ENCODE measurements at places on chromosomes 1 and 21.

DNA sequence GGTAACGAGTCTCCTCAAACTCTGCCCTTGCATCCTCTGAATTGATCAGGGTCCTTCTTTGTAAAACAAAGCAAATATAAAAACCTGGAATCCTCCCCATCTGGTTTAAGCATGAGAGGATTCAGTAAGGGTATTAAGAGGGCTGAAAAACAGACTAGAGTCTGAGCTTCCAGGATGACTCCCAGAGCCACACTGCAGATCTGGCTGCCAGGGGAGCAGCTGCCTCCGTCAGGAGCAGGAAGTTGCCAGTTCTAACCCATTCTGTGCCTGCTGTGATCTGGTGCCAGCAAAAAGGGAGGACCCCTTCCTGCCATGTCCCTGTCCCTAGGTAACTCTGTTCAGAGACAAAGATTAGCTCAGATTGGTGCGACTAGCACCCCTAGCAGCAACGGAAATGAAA, 27.5 kb downstream of the SERTAD4 start:
- DNase-seq = no peak

- DNase-seq = no peak
These were observed 121.1 kb upstream of the RAVER2 start for GRCh38 chr1:64623750-64624191.

DNA sequence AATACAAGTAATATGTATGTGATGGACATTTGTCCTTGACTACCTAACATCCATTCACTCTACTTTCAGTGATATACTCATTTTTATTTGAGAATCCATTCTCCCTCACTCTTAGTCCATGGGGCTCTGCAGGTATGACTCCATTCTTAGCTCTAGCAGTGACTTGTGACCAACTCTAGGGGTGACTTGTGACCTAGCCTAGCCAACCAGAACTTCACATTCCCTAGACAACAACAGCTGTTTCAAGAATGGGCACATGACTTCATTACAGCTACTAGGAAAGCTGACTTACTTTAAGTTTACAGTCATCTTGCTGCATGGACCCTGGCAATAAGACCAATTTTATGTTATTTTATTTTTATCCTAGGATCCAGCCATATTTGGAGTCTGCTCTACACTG, 23.6 kb upstream of the DDX59 start:
- DNase-seq = no peak

DNA sequence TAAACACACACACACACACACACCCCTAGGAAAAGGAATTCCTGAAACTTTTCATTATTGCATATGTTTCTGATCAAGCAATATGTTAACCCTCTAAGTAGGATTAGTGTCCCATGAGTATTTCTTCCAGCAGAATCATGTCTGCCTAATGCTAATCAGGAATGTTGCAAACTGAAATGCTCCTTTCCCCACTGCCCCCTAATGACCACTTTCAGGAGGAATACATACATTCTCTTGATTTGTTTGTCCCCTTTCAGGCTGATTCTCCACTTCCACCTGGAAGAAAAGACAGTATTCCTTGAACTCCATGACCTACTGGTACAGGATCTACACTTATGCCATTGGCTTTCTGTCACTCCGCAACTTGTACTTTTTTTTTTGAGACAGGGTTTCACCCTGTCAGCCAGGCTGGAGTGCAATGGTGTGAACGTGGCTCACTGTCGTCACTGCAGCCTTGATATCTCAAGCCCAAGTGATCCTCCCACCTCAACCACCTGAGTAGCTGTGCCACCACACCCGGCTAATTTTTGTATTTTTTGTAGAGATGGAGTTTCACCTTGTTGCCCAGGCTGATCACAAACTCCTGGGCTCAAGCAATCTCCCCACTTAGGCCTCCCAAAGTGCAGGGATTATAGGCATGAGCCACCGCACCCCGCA, 56.7 kb downstream of the LRIG2 start:
- no peak for DNase-seq

DNA sequence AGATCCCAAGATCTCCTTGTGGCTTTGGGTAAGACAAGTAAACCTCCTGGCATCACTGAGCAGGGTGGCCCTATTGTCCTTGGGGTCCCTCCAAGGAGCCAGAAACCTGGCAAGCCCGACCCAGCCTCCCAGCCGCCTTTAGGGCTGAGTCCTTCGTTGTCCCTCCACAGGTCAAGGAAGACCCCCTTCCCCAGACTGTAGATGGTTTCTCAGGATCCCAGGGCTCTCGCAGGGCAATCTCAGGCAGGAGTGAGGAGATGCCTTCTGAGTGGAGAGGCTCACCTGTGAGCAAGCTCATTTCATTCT, 71.6 kb upstream of the CSF3R start:
- DNase-seq = no peak

DNA sequence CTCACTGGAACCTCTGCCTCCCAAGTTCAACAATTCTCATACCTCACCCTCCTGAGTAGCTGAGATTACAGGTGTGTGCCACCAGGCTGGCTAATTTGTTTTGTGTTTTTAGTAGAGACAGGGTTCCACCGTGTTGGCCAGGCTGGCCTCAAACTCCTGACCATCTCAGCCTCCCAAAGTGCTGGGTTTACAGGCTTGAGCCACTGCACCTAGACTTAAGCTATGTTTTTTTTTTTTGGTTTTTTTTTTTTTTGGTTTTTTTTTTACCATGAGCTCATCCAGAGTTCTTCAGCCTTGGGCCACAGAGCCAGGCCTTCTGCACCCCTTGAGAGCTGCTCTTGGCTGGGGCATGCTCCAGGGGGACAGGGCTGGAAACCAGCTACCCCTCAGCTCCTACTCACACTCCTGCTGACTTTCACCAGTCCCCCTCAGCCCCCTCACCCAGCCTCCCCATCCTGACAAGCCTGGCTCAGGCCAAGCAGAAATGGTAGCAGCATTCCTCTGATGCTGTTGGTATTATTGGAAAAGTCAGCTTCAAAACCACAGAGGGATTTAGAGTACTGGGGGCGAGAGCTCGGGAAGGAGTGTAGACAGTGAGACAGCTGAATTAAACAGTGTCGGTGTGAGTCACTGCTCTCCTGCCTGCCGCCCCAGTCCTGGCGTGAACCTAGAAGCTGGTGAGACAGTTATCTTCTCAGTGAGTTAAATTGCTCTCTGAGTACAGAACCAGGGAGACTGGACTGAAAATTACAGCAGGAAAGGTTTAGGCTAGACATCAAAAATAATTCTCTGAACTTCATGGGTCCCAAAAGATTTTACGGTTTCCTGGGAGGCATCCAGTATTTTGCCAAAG, 63.7 kb downstream of the NAV1 start:
- DNase-seq = peak; percentile 75

GRCh38 chr1:8472668-8473067, 154.8 kb downstream of the SLC45A1 start:
- DNase-seq = no peak

GRCh38 chr1:43373066-43373940, 5.5 kb upstream of the ELOVL1 start:
- peak; percentile 34 for DNase-seq

GRCh38 chr1:77824079-77824478, 44.6 kb downstream of the MIGA1 start:
- DNase-seq = no peak

DNA sequence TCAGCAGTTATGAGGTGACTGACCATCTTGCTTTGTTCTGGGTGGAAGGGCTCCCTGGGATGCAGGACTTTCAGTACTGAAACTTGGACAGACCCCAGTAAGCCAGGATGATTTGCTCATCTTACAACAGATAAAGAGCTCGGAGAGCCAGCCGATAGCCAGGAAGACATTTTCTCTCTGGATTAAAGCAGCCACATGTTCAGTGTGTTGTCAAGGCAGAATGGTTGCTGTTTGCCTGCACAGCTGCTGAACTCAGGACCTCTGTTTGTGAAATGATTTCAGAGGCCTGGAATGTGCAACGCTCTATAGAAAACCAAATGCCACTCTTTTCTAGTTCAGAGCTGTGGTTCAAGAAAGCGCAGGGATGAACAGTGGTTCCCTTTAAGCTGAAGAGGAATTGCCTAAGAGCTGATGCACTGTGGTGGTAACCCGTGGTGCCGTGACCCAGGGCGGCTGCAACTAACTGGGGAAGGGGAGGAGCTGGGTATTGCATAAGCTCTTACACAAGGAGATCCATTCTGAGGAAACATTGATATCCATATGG, 40.7 kb downstream of the CASQ2 start:
- peak; percentile 74 for DNase-seq

- no peak for DNase-seq
These were observed 3.1 kb downstream of the BACE2 start for GRCh38 chr21:41170859-41171609.

DNA sequence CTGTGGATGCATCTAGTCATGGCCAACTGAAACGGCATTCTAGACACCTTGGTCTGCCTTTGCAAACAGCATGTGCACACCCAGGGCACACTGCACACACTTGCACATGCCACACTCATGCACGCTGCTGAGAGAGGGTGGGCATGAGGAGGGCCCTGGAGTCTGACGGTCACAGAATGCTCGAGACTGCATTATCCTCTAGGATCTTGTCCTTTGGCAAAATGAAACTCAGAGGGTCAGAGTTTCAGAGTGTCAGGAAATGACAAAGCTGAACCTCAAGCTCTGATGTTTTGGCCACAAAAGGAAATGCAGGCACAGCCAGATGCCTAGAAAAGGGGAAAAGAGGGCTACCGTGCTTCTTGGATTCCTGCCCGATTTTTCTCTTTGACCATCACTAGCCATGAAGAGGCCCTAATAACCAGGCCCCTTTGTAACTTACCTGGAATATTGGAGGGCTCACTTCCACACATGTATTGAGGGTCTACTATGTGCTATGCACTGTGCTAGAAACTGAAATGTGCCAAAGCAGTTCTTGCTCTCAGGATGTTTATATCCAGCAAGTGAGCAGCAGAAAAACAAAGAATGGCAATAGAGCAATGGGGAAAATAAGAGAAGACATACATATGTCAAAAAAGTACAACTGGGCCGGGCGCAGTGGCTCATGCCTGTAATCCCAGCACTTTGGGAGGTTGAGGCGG, 65.4 kb downstream of the TOMM20 start:
- no peak for DNase-seq

GRCh38 chr1:241635556-241636152, 4.5 kb downstream of the CHML start:
- DNase-seq = no peak

GRCh38 chr21:33078907-33079582, 9.1 kb downstream of the OLIG1 start:
- no peak for DNase-seq

DNA sequence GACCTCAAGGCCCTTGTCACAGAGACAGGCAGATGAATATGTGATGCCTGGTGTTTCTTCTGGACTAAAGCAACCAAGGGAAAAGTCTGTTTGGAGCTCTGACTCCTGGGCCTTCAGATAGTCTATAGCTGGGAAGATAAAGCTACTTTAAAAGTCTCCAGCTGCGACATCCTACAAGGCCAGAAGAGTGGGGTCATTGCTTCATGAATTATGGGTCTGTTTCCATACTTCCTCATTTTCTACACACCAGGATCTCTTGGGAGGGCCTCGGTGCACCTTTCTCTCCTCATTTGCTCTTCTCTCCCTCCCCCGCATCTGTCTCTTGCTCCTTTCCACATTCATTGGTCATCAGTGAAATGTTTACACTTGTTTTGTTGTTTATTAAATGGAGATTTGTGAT, 44.8 kb downstream of the SYT2 start:
- DNase-seq = no peak

DNA sequence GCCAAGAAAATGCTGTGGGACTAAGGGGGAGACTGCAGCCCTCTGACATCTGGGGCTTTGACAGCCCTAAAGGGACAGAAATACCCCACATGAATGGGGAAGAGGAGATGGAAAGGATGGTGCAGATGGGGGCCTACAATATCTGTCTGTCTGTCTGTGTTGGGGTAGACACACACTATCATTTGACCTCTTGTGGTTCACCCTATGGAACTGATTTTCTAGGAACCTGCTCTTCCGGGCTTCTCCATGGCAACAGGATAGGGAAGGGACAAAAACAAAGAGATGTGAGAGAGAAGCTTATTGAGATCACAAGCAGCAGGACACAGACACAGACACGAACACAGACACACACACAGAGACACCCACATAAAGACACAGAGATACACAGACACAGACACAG, 17.1 kb downstream of the KIF21B start:
- DNase-seq = no peak

- no peak for DNase-seq
These were observed 22.7 kb downstream of the GLUL start for GRCh38 chr1:182368903-182369302.

- DNase-seq = no peak
These were observed 18.6 kb downstream of the CDC42BPA start for GRCh38 chr1:227299688-227300087.

DNA sequence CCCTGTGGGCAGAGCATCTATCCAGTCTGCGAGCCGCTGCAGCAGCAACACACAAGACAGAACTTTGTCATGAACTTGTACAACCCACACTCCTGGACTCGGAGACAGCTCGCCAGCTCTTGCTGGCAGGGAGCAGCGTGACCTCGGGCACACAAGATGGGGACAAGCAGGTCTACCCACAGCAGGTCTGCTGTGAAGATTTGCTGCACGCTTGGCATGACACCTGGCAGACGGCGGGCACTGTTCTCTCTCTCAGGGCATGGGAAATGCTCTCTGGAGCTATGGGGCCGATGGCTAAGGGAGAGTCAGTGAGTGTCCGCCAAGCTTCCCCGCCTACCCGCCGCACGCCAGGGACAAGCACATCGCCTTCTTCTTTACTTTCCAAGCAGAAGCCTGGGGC, 90.0 kb downstream of the STUM start:
- no peak for DNase-seq

GRCh38 chr1:5522531-5523145, 469.6 kb downstream of the NPHP4 start:
- no peak for DNase-seq

- DNase-seq = no peak
These were observed 303.2 kb upstream of the FAM78B start for GRCh38 chr1:166470014-166470413.

- no peak for DNase-seq
These were observed 12.5 kb downstream of the MACO1 start for GRCh38 chr1:25443030-25443699.

GRCh38 chr21:39555911-39556590, 56.7 kb upstream of the B3GALT5 start:
- DNase-seq = no peak

DNA sequence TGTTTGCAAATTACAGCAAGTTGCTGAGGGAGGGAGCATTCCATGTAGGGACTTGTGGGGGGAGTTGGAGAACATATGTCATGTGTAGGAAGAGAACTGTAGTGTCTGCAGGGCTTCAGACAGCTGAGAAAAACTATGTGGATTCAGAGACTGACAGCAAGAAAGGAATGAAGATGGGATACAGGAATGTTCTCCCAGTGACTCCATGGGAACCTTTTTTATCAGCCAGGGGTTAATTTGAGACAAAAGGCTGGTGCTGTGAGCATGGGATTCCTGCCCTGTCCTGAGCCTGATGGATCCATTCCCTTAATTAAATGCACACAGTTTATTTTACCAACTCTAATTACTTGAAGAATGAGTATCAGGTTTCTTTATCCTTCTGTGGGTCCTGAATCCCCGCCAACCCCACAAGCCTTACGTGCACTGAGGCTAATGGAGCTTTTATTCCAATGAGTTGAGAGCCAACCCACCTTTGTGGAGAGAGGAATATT, 26.5 kb upstream of the PLXNA2 start:
- no peak for DNase-seq
